Inflammatory macrophage treated with lipopolysaccharide for 4 hours (primary cell): ENCODE measurements at places on chromosomes 2 and 18.

GRCh38 chr18:62399781-62400308 lies 74.7 kb downstream of the TNFRSF11A start:
- DNase-seq: no peak

DNA sequence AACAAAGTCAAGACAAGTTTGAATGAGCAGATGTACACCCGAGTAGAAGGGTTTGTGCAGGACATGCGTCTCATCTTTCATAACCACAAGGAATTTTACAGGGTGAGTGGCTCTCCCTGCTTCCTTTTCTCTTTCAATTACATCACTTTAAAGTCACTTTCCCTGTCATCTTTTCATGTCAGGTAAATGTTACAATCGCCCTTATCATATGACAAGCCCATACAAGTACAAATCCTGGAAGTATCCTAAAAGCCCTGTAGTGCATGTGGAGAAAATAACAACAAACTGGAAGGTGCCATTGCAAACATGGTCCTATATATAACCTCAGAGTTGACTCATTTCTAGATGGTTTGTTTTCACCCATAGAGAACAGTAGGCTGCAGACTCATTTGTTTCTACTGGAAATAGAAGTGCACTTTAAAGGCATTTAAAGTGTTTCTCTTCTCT lies 126.0 kb downstream of the SP100 start:
- DNase-seq: no peak

DNA sequence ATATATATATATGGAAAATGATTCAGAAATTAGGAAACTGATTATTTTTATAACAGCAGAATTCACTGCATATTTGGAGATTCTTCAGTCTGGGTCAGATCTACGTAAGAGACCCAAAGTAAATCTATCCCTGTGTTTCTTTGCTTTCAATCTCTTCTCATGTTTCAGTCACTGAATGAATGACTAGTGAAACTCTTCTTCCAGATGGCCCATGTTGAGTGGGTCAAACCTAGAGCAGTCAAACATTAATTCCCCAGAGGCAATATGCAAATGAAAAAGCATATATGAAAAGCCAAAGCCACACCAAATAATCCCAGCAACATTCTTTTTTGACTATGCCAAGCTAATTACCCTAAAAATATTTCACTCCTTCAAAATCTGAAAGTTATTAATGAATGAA lies 317.3 kb downstream of the RBM43 start:
- no peak for DNase-seq

DNA sequence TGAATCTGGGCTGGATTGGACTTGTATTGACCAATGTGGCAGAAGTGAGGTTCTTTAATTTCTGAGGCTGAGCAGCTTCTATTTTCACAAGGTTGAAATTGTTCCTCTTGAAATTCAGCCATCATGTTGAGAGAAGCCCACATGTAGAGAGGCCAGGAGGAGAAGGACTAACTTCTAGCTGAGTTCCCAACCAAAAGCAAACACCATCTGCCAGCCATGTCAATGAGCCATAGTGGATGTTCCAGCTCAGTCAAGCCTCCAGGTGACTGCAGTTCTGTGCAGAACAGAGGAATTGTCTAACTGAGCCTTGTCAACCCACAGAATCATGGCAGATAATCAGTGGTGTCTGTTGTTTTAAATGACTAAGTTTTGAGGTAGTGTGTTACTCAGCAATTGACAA lies 110.6 kb upstream of the ACVR1 start:
- no peak for DNase-seq

- DNase-seq: no peak
These were observed 331.5 kb upstream of the LRP1B start for GRCh38 chr2:142462306-142462705.

DNA sequence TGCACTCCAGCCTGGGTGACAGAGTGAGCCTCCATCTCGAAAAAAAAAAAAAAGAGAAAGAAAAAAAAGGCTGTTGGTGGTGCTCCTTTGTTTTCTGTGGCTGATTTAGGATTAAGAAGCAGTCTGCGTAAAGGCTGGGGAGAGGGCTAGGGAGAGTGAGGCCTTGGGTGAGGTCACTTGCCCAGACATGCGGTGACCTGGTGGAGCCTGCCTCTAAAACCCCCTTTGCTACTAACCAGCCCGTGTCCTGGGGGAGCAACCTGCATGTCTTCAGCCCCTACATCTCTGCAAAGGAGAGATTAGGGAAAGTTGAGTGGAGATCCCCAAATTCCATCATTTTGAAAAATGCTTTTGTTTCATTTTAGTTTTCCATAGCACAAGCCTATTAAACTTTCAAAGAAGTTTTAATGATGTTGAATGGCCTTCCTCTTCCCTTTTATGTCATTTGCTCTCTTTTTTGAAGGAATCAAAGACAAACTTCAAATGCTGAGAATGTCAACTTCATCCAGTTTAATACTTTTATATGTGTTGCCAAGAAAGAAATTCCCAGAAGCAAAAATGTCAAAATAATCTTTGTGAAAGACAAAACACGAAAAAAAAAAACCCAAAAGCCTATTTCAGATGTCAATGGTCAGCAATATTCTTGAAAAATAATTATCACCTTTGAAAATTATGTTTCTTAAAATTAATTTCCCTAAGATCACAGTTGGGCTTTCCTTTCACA lies 38.9 kb upstream of the RALBP1 start:
- no peak for DNase-seq

GRCh38 chr2:218166791-218167190 lies at the start of gene CXCR1:
TSS of gene CXCR1 (minus strand) at chr2:218166962. CDS start at chr2:218165211, 1,751 bp downstream.
- peak; percentile 79 for DNase-seq

DNA sequence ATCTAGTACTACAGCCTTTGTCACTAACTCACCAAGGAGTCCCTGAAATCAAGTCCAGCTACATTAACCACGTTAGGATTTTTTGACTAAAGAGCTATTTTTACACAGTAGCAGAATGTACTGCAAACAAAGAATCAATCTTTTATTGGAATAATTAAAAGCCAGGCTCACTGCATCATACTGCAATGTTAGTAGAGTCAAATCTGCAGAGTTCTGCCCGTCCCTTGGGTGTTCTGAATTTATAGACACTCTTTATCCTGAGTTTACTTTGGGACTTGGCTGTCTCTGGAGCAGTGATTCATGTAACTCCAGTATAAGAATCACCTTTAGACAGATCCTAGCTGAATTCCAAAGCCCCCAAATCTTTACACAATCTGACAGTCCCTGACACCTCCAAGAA lies 127.9 kb upstream of the THSD7B start:
- DNase-seq: no peak

- no peak for DNase-seq
These were observed 18.1 kb upstream of the SPP2 start for GRCh38 chr2:234032279-234032856.

DNA sequence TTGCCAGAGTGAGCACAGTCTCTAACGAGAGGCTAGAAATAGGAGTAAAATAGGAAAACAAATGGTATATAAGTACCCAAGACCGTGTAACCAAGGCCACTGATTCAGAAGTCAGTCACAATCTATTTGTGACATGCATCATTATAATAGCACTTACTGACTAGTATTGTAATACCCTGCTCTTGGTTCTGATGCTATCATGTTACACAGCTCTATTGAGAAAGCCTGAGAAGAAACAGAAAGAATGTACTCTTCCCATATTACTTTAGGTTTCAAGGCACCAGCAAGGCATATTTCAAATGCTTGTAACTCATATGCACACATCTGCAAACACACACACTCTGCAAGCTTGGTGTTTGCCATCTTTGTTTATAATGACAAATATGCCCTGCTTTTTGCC lies 746.4 kb downstream of the SLC4A3 start:
- no peak for DNase-seq
